ENCODE measurements at places on chromosomes 12 and 14.

DNA sequence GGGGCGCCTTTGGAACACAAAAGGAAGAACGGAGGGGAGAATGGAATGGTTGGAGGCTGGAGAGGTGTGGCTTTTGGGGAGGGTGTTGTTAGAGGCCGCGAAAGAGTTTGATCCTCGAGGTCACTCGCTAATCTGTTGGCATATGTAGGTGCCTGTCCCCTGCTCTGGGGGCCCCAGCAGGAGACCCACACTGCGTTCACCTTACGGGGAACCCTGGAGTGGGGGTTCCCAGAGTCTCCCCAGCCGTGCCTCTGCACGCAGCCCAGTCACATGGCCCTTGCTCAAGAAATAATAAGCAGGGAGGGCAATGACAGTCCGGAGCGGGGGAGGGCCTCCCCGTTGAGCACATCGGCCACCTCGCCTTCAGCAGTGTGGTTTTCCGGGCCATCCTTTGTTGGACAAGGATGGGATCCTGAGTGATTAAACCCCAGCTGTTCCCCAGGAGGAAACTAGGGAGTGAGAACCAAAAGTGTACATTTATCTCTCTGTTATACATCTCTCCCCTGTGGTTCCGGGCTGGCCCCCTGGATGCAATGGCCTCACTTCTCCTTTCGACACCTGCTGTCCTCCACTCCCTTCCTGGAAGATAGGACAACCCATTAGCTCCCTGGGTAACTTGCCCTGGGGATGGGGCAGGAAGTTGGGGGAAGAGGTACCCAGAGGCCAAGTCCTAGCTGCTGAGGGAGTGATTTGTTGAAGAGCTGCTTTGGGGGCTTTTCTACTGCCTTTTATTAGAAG lies 1.3 kb downstream of the PLEKHG3 start:
- DNase-seq: no peak

GRCh38 chr12:132726386-132726785 lies 15.7 kb downstream of the PGAM5 start:
- DNase-seq: no peak

- DNase-seq: no peak
Measured at GRCh38 chr14:106506881-106507305, 980.5 kb downstream of the TMEM121 start.

- DNase-seq: no peak
Measured at GRCh38 chr14:87158283-87158682, 834.7 kb downstream of the GALC start.

- no peak for DNase-seq
Measured at GRCh38 chr12:18899678-18900317, 161.9 kb downstream of the CAPZA3 start.

- DNase-seq: no peak
Measured at GRCh38 chr12:6684609-6685008, 4.6 kb downstream of the ZNF384 start.

DNA sequence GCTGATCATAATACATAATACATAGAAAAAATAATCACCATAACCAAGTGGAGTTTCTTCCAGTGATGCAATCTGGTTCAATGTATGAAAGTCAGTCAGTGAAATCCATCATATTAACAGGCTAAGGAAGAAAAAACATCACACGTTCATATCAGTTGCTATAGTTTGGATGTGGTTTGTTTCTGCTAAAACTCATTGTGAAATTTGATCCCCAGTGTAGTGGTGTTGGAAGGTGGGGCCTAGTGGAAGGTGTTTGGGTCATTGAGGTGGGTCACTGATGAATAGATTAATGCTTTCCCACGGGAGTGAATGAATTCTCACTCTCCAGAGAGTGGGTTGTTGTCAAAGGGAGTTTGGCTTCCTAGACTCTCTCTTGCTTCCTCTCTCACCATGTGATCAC lies 84.6 kb upstream of the PTGDR start:
- DNase-seq: no peak

DNA sequence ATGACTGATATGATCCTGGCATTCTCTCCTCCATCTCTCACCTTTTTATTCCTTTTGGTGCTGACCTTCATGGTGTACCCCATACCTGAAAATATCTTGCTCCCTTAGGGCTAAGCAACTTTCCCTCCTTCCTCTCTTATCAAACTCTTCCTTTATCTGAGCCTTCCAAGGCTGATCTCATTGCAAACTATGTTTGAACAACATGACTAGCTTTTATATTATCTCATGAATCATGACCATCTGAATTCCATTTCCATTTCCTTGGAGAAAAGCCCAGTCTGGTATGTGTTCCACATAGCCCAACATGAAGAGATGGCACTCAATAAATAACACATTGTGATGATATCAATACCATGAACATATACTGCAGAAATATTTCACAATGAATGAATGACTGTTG lies 111.6 kb downstream of the TSPAN8 start:
- no peak for DNase-seq

Measured in stimulated activated CD4-positive, alpha-beta T cell treated with anti-CD3 and anti-CD28 coated beads, Interleukin-1b, Interleukin-23, amount 100 ng/mL, for 1 hour (primary cell).